ENCODE measurements at places on chromosomes 11 and 22. TPM values are rescaled to one million over a fixed set of nuclear protein-coding genes. Genes with fewer than 3 reads are reported as not detected.

- no peak overlapping the region for H3K27ac ChIP-seq
- H3K36me3 ChIP-seq, result no peaks in the 10 kb centered on the region
- peaks cover 2% of the 10 kb centered on the region for H3K4me1 ChIP-seq
- no peak for DNase-seq
- H3K27me3 ChIP-seq, result no peaks in the 10 kb centered on the region
These were observed 56.3 kb downstream of the KREMEN1 start for GRCh38 chr22:29128891-29129807.

DNA sequence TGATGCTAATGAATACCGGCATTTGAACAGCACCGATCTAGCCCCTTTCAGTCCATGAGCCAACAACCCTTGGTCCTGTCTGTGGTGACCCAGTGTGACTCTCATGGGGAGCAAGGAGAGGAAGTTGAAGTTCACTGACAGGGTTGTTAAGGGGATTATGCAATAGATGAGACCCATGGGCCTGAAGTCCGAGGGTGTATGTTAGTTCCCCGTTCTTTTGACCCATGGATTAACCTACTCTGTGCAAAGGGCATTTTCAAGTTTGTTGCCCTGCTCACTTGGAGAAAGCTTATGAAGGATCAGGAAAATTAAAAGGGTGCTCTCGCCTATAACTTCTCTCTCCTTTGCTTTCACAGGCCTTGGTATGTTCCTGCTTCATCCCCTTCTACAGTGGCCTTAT is 4.9 kb downstream of the PNPLA3 start:
- H3K36me3 ChIP-seq, result no peaks in the 10 kb centered on the region
- H3K27ac ChIP-seq, result no peak overlapping the region
- H3K27me3 ChIP-seq, result peaks cover 26% of the 10 kb centered on the region
- no peak overlapping the region for H3K4me3 ChIP-seq
- no peak for DNase-seq

- DNase-seq, result no peak
- H3K36me3 ChIP-seq, result peaks cover 6% of the 10 kb centered on the region
- no peak overlapping the region for H3K4me3 ChIP-seq
- H3K27me3 ChIP-seq, result peaks cover 35% of the 10 kb centered on the region
- peaks cover 4% of the 10 kb centered on the region for H3K4me1 ChIP-seq
- H3K27ac ChIP-seq, result no peak overlapping the region
These were observed 5.9 kb upstream of the TCP11L1 start for GRCh38 chr11:33033493-33033892.

- H3K27me3 ChIP-seq, result no peaks in the 10 kb centered on the region
- H3K36me3 ChIP-seq, result peaks cover 2% of the 10 kb centered on the region
- H3K4me1 ChIP-seq, result peaks cover 7% of the 10 kb centered on the region
These were observed 39.7 kb downstream of the ACAT1 start for GRCh38 chr11:108160970-108161566.

KCNJ5 gene
- not detected for total RNA-seq

CDKN1C gene
- 2.6 TPM for total RNA-seq

MMP8 gene
- total RNA-seq, result not detected

Data from T-helper 17 cell (primary cell).